ENCODE measurements at places on chromosomes 7 and 10.
A peak's percentile ranks its signal among the peaks of the same experiment; 100 is the strongest.

DNA sequence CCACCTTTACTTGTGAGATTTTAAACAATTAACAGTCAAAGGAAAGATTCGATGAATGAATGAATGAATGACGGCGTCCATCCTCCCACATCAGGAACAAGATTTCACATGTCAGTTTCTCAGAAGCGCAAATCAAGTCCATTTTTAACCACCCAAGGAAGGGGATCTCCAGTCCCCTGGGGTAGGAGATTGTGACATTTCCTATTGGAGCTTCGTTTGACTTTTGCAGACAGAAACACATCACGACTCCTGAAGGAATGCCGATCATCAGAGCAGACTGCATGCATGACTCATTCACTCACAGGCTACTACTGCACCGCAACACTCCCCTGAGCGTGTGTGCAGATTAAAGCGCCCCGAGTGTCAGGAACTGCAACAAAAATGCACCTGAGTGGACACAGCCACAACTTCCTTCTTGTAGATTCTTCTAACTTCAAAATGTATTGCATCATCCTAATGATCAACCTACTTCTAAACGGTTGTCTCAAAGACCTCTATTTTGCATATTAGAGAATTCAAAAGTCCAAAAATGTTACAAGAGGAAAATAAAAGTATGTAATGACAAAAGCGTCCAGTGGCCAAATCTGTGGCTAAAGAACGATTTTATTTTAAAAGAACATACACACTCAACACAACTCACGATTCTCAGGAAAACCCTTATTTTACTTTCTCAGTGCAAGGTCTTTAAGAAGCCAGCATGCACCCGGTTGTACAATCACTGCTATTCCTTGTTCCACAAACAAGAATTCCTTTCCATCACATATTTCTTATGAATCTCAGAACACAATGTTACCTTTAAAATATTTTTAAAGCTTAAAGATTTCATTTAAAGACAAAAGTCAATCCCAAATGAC lies 172.6 kb downstream of the FAM107B start:
- peak; percentile 79 for DNase-seq
- peak overlapping the region; percentile 99 for H3K4me3 ChIP-seq
- H3K27me3 ChIP-seq = no peaks in the 10 kb centered on the region
- peak overlapping the region; percentile 73 for H3K27ac ChIP-seq
- peaks cover 74% of the 10 kb centered on the region for H3K4me1 ChIP-seq

- no peaks in the 10 kb centered on the region for H3K27me3 ChIP-seq
- no peaks in the 10 kb centered on the region for H3K36me3 ChIP-seq
- H3K4me3 ChIP-seq = no peak overlapping the region
- no peak for DNase-seq
- H3K27ac ChIP-seq = no peak overlapping the region
- no peaks in the 10 kb centered on the region for H3K4me1 ChIP-seq
These were observed 166.8 kb upstream of the MAGI2 start for GRCh38 chr7:79620291-79620690.

DNA sequence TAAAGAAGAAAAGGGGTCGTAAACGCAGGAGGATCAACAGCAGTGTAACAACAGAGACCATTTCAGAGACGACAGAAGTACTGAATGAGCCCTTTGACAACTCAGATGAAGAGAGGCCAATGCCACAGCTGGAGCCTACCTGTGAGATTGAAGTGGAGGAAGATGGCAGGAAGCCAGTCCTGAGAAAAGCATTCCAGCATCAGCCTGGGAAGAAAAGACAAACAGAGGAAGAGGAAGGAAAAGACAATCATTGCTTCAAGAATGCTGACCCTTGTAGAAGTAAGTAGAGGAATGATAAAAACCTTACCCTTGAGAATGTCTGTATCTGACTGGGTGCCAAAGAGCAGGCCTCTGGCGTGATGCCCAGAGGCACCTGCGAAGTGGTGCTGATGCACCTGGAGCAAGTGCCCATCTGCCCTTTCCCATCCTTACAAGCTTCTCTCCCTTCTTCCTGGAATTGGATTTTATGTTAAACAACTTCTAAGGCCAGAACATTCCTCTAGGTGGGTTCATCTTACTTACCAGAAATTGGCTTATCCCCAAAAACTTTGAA lies 86.4 kb upstream of the SAMD8 start:
- no peaks in the 10 kb centered on the region for H3K27me3 ChIP-seq
- H3K4me3 ChIP-seq = no peak overlapping the region
- H3K27ac ChIP-seq = no peak overlapping the region
- H3K36me3 ChIP-seq = peaks cover 73% of the 10 kb centered on the region
- no peaks in the 10 kb centered on the region for H3K4me1 ChIP-seq

DNA sequence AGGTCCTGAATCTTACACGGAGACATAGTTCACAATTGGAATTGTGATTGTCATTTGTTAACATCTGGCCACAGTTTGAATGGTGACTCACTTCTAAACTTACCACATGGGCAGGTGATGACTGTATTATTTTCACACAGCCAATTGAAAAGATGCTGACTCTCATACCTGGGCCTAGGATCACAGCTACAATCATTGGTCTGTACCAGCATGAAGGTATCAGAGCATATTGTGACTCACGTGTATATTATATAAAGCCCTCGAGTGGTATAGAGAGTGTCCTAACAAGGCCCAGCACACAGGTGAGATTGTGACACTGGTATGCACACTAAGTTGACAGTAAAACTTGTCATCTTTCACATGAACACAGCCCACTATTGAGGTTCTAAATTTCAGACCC lies 9.4 kb upstream of the ZNF107 start:
- H3K4me1 ChIP-seq = no peaks in the 10 kb centered on the region
- no peak for DNase-seq
- no peak overlapping the region for H3K27ac ChIP-seq
- no peaks in the 10 kb centered on the region for H3K36me3 ChIP-seq
- no peaks in the 10 kb centered on the region for H3K27me3 ChIP-seq
- no peak overlapping the region for H3K4me3 ChIP-seq

GRCh38 chr7:84083846-84084245 lies 110.7 kb downstream of the SEMA3A start:
- H3K27me3 ChIP-seq = no peaks in the 10 kb centered on the region
- no peaks in the 10 kb centered on the region for H3K4me1 ChIP-seq
- DNase-seq = no peak
- no peak overlapping the region for H3K4me3 ChIP-seq

- no peak overlapping the region for H3K4me3 ChIP-seq
- DNase-seq = no peak
- no peaks in the 10 kb centered on the region for H3K27me3 ChIP-seq
These were observed 10.8 kb downstream of the INSIG1 start for GRCh38 chr7:155308330-155309020.

DNA sequence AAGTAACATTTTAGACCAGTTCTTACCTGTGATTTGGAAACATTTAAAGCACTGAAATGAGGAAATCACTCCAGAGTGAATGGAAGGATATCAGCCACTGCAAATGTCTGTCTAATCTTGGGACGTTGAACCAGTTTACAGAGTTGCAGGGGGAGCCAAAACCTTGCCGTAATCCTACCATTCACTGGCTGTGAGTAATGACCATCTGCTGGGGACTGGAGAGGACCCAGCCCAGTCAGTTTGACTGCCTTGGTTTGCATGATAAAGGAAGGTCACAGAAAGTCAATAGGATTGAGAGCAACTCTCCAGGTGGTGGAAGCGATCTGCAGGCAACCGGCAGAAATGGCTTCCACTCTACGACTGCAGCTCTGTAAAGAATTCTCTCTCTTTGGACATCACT lies 167.2 kb downstream of the AKR1D1 start:
- H3K27me3 ChIP-seq = no peaks in the 10 kb centered on the region
- no peak for DNase-seq

- no peaks in the 10 kb centered on the region for H3K36me3 ChIP-seq
- H3K27me3 ChIP-seq = no peaks in the 10 kb centered on the region
- no peak overlapping the region for H3K27ac ChIP-seq
- H3K4me3 ChIP-seq = no peak overlapping the region
- H3K4me1 ChIP-seq = no peaks in the 10 kb centered on the region
- no peak for DNase-seq
These were observed 332.7 kb upstream of the LRGUK start for GRCh38 chr7:133794479-133794878.

GRCh38 chr7:106281585-106282318 lies 3.0 kb downstream of the NAMPT start:
- peak overlapping the region; percentile 99 for H3K4me3 ChIP-seq
- no peaks in the 10 kb centered on the region for H3K36me3 ChIP-seq
- H3K27me3 ChIP-seq = no peaks in the 10 kb centered on the region
- H3K27ac ChIP-seq = no peak overlapping the region

- H3K36me3 ChIP-seq = no peaks in the 10 kb centered on the region
- no peak overlapping the region for H3K27ac ChIP-seq
These were observed 187.8 kb downstream of the PPP1R17 start for GRCh38 chr7:31874631-31875386.

GRCh38 chr7:43636093-43636492 lies 53.2 kb downstream of the STK17A start:
- peaks cover 16% of the 10 kb centered on the region for H3K4me1 ChIP-seq
- no peak overlapping the region for H3K4me3 ChIP-seq
- H3K36me3 ChIP-seq = peaks cover 64% of the 10 kb centered on the region
- H3K27ac ChIP-seq = no peak overlapping the region
- DNase-seq = no peak

DNA sequence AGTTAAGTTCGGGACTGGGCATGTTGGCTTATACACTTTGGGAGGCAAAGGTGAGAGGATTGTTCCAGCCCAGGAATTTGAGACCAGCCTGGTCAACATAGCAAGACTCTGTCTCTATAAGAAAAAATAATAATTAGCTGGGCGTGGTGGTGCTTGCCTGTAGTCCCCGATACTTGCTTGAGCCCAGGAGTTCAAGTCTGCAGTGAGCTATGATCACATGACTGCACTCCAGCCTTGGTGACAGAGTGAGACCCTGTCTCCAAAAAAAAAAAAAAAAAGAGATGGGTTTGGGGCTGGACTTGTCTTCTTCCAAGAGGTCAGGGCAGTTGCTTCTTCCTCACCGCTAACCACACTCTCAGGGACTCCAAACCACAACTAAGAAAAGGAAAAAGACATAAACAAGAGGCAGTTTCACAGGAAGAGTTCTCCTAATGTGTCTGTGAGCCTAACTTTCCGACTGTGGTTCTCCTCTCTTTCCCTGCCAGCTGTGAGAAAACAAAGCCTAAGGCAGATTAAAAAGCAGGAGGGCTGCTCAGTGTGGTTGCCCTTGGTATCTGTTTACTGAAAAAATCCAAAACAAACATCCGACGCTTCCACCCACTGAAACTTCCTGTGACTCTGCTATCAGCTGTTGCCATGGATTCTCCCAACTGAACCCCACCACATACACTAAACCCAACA lies 2.4 kb upstream of the SERPINE1 start:
- H3K4me1 ChIP-seq = peaks cover 10% of the 10 kb centered on the region
- no peak overlapping the region for H3K4me3 ChIP-seq
- H3K27me3 ChIP-seq = peaks cover 12% of the 10 kb centered on the region
- DNase-seq = no peak
- H3K27ac ChIP-seq = no peak overlapping the region
- H3K36me3 ChIP-seq = no peaks in the 10 kb centered on the region

DNA sequence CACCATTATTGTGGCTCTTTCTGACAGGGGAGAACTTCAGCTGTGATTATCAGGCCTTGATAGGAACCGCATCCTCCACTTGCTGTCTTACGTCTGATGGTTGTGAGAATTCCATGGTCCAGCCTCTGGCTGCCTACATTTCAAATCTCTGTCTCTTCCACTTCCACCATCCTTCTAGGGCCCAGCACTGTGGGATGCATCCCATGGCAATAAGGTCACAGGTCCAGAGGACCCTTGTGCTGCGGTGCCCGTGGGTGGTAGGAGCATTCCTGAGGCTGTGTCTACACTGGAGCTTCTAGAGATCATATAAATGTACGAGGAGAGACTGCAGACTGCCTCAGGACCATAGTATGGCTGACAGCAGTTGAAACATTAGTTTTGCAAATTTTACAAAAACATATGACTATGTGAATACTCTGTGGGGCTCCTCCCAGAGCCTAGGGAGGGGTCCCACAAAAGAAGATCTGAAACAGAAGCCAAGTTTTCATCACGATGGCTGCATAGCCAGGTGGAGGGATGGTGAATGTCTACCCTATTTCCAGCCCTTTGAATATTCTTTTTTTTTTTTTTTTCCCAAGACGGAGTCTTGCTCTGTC lies 11.8 kb downstream of the CALML3 start:
- H3K27ac ChIP-seq = no peak overlapping the region
- H3K4me3 ChIP-seq = no peak overlapping the region
- peaks cover 7% of the 10 kb centered on the region for H3K27me3 ChIP-seq
- DNase-seq = no peak

DNA sequence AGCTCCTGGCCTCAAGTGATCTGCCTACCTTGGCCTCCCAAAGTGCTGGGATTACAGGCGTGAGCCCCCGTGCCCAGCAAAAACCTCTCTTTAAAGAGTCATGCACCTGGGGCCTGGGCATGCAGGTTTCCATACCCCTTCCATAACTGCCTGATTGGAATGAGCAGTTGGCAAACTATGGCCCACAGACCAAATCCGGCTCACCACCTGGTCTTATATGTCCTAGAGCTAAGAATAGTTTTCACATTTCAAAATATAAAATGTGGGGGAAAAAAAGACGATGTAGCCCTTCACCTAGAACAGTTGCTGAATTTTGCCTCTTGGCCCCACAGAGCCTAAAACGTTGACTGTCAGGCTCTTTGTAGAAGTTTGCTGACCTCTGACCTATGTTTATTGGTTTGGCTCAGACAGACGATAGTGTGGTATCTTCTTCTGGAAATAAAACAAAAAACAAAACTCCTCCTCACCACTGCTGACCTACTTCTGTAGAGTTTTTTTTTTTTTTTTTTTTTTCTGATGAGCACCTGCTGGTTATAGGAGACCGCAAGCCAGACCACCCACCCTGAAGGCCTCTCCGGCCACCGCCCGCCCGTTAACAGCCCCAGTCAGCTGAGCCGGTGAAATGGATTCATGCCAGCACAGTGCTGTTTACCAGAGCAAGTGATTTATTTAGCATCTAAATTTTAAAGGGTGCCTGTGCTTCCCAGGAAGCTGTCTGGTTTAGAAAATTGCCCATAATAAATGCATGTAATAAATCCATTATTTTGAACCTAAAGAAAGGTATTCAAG lies 33.5 kb upstream of the SFRP5 start:
- no peak for DNase-seq
- no peak overlapping the region for H3K27ac ChIP-seq
- no peaks in the 10 kb centered on the region for H3K36me3 ChIP-seq
- no peak overlapping the region for H3K4me3 ChIP-seq

DNA sequence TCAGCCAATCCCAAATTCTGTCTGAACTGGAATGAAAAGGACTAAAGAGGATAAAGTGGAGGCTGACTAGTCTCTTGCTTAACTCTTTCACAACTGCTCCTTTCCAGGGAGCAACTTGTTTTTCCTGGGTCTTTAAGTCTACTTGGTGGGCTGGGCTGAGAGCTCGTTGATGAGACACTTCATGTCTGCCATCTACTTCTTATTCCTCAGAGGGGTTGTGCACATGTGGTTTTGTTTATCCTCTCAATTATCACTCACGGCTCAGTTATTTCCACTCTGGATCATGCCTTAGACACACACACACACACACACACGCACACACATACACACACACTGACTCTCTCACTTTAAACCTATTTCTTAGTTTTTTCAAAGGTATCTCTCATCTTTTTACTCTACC lies 298.6 kb upstream of the MTPN start:
- no peak for DNase-seq
- H3K4me1 ChIP-seq = no peaks in the 10 kb centered on the region
- no peak overlapping the region for H3K4me3 ChIP-seq
- no peak overlapping the region for H3K27ac ChIP-seq
- H3K27me3 ChIP-seq = no peaks in the 10 kb centered on the region

GRCh38 chr7:142746264-142746663 lies 3.0 kb upstream of the PRSS1 start:
- H3K4me1 ChIP-seq = no peaks in the 10 kb centered on the region
- no peaks in the 10 kb centered on the region for H3K27me3 ChIP-seq
- no peaks in the 10 kb centered on the region for H3K36me3 ChIP-seq
- no peak overlapping the region for H3K27ac ChIP-seq

Data from CD4-positive, CD25-positive, alpha-beta regulatory T cell (primary cell).